Esophagus muscularis mucosa (tissue), 4 donors: ENCODE measurements at places on chromosomes 2 and 18. TPM values are rescaled to one million over a fixed set of nuclear protein-coding genes. Genes with fewer than 3 reads are reported as not detected.

The EML4 gene
- 16.2 TPM for total RNA-seq

The CPO gene
- total RNA-seq: 0.33 TPM

The SKOR2 gene
- total RNA-seq: not detected

The ESPNL gene
- total RNA-seq: 0.78 TPM

DNA sequence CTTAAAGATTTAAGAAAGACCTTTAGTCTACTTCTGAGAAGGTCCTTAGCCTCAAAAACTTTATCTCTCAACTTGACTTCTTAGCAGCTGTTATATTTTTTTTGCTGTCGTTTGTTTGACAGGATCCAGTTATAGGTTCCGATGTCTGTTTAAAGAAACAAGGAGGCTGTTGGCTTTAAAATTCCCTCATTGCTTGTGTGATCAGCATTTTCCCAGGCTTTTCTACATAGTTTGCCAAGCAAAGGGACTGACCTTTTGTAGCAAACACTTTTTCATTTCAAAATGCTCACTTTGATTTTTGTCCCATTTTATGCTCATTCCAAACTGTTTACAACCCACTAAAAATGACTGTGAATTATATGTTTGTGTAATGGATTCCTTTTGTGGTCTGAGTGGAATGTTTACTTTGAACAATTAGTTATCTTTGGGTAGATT lies 394.9 kb downstream of the ARHGAP15 start:
- no peak for DNase-seq

DNA sequence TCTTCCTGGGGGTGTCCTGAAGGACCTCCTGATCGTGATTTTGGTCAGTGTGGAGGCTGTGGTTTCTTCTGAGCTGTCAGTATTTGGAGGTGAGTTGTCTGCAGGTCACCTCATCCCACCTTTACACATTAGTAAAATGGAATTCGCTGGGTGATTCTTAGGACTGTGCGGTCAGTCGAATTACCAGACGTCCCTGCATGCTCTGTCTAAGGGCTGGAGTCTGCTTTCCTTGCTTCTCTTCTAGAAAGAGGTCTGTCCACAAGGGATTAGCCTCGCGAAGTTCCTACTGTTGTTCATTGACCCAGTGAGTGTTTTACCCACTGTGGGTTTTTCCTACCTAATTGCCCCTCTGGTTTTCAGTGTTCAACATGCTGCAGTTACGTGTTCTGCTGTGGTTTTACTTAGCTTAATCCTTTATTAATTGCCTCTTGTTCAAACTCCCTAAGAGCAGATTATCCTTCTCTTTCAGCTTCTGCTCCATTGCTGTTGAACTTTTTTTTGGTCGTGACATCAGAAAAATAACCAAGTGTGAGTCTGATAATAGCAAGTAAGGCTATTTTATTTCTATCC lies 183.4 kb downstream of the NEDD4L start:
- DNase-seq: no peak

DNA sequence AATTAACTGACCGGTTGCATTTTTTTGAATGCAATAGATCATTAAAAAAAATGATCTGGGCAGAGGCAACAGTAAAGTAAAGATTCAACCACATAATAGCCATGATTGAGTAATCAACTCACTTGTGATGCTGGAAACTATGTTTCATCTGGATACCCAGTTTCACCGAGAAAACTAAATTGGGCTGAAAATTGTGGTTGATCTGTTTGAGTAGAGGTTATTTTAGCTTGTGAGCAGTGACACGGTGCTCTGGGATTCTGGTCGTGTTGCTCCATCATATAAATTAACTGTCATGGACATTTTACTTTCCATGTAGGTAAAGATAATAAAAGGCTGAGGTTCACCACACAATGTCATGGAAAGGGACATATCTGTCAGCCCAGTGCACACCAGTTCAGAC lies 58.7 kb downstream of the CD226 start:
- no peak for DNase-seq

The WNT6 gene
- total RNA-seq: 10.5 TPM

The DPP4 gene
- 2.2 TPM for total RNA-seq

- no peak for DNase-seq
These were observed 142.7 kb downstream of the GALR1 start for GRCh38 chr18:77392321-77392720.

The CXCR1 gene
- not detected for total RNA-seq

GRCh38 chr18:43022874-43023273 lies 92.6 kb downstream of the RIT2 start:
- no peak for DNase-seq

DNA sequence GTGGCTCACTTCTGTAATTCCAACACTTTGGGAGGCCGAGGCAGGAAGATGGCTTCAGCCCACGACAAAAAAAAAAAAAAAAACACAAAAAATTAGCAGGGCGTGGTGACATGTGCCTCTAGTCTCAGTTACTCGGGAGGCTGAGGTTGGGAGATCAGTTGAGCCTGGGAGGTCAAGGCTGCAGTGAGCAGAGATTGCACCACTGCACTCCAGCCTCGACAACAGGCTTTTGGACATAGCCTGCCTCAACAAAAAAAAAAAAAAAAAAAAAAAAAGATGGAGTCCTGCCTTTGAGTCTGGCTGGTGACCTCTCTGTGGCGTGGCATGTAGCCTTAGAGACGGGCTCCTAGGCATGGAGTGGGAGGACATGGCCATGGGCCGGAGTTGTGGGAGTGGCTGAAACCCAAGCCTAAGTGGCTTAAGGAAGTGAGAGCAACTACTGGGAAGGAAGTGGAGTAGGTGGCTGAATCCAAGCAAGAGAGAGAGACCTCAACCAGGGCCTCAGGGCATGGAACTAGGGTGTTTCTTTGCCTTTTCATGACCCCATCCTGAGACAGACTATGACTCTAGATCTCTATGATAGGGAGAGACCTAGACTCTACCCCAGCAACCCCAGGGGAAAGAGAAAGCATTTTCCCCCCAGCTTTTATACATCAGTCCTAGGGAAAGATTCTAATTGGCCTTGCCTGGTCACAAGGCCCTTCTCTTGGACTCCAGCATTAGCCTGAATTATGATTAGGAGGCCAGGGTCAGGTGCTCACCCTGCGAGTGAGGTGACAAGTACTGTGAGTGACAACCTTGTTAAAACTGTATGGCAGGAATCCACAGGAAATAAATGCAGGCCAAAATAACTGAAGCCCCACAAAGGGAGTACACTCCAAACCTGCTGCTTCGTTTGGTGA lies 34.2 kb downstream of the NPAS2 start:
- no peak for DNase-seq

DNA sequence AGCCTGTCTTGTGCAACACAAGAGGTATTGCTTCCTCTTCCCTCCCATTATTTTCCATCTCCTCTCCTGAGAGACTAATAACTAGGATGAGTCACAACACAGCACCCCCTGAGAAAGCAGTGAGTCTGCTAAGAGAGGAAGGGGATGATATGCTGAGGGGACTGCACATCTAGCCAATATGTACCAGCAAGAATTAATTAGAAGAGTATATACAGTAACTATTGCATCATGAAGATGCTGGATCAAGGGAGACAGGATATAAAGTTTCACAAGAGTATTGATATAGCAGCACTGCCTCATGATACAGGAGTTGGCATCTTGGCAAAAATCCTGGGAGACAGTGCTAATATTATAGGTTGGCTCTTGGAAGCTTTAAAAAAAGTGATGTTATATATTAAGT lies 289.9 kb upstream of the RBMS1 start:
- DNase-seq: no peak

The CNTNAP5 gene
- not detected for total RNA-seq

The POTEI gene
- not detected for total RNA-seq

DNA sequence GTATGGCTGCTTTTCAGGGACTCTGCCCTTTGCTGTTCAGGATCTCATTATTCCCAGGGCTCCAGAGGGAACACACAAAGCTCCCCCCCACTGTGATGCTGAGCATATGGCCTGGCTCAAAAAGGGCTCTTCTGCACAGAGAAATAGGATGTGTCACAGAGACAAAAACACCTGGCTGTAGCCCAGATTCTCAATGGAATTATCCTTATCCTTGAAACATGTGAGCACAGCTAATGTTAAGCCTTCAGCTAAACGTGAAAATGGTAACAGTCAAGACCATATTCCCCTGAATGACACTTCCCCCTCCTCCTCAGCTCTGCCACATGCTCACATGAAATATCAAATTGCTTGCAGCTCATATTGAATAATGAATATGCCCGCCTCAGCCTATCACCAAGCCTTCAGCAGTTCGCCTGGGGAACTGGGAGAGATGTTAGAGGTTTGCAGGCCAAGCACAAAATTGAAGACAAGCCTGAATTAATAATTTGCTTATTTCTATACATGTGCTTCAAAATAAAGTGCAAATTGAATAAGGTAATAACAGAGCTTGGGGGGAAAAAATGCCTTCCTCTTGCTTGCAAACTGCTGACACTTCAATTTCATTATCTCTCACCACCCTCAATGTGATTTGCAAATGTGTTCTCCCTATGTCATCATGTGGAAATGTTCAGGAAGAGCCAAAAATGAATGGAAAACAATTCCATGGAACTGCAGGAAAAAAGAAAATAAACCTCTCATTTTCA lies 181.0 kb upstream of the HNRNPA3 start:
- no peak for DNase-seq

DNA sequence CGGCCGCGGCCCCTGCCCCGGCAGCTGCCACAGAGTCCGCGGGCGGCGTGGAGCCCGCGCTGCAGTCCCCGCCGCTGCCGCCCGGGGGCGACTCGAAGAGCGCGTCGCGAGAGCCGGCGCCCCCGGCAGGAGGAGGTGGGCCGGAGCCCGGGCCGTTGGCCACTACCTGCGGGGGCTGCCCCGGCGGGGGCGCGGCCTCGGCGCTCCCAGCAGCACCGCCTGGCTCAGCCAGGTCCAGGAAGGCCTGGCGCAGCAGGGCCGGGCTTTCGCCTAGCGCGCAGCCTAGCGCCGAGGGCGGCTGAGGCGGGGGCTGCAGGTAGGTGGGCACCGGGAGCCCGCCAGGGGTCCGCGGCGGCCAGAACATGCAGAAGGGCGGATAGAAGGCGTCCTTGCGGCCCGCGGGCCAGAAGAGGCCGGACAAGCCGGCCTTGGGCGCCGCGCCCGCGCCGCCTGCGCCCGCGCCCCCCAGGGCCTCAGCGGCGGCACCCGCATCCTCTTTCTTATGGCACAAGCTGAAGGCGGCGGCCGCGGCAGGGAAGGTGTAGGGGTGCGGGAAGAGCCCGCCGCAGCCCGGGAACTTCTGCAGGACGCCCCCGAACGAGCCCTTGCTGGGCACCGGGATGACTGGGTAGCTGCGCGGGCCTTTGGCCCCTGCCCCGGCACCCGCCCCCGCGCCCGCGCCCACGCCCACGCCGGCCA lies 3.9 kb downstream of the SKOR2 start:
- DNase-seq: no peak

GRCh38 chr2:172208791-172209325 lies 106.2 kb upstream of the DLX2 start:
- no peak for DNase-seq

The RBM45 gene
- total RNA-seq: 7.6 TPM

The HSPD1 gene
- 110 TPM for total RNA-seq

GRCh38 chr2:160429248-160430000 lies 64.2 kb downstream of the RBMS1 start:
- no peak for DNase-seq

DNA sequence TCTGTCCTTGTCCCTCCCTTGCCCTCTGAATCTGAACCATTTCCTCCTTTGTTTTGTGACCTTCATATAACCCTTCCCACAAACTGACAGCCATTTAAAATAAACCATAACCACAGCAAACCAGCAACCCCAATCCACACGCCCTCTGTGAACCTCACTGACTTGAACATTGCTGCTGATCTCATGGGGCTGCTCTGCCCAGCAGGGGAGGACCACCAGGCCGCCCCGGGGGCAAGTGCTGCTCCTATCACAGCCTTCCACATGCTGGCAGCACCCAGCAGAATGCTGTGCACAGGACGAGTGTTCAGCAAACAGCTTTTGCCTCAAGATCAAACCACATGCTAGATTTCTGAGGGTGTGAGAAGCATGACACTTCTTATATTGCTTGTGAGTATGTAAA lies 73.9 kb upstream of the UXS1 start:
- DNase-seq: no peak

- no peak for DNase-seq
These were observed 83.1 kb downstream of the TMEM247 start for GRCh38 chr2:46562451-46562840.

DNA sequence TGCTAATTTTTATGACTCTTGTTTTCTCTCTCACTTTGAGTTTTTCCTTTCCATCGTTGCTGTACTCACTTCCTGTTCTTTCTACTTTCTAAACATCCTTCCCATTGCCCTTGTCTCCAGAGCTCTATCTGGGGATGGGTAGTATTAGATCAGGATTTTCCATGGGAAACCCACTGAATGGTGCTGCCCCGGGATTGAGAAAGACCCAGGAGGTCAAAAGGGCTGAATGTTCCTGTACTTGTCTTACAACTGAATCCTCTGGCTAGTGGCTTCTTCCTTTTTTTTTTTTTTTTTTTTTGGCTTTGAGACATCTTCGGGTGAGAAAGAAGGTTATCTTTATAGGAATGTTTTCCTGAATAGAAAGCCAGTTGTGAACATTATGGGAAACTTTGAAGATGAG lies 364.8 kb upstream of the SLC14A2 start:
- DNase-seq: no peak

The MAB21L4 gene
- not detected for total RNA-seq

DNA sequence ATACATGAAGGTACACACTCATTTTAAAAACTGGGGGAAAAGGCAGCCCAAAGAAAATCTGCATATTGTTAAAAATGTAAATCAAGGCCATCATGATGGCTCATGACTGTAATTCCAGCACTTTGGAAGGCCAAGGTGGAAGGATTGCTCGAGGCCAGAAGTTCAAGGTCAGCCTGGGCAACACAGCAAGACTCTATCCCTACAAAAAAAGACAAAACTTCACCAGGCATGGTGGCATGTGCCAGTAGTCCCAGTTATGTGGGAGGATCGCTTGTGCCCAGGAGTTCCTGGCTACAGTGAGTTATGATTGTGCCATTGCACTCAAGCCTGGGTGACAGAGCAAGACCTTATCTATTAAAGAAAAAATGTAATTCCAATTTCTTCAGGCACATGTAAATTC lies 34.6 kb upstream of the TMEM247 start:
- DNase-seq: peak; percentile 74

- no peak for DNase-seq
These were observed 33.8 kb upstream of the NEDD4L start for GRCh38 chr18:58010265-58010664.

DNA sequence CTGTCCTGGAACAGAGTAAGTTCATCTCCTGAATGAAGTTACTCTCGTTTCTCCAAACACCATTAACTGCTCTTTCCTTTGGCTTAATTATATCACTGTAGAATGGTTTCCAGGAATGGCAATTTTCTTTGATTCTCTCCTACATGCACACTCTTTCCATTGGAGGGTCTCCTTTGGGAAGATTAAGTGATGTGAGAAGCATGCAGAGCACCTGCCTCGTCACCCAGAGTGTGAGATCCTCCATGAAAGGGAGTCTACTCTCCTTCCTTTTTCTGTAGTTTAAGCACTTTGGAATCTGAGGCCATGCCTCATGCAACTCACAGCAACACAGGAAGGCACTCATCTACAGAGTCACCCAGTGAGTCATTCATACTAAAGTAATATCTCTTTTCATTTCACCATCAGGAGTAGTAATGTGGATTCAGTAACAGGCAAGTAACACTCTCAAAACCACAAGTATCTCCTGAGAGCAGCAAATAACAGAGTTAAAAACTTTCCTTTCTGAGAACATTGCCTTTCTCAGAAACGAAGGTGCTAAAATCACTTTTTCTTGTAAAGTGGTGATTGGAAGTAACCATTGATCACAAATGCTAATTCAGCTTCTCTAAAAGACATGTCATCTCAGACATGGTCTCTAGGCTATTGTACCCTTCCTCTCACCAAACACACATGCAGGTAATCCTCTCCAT lies 52.8 kb upstream of the IL1RL1 start:
- peak; percentile 17 for DNase-seq

- no peak for DNase-seq
These were observed 598 bp upstream of the SNRNP200 start for GRCh38 chr2:96305979-96306308.

GRCh38 chr18:22981274-22982133 lies 48.4 kb downstream of the RBBP8 start:
- no peak for DNase-seq
